Activated CD4-positive, alpha-beta T cell treated with anti-CD3 and anti-CD28 coated beads for 36 hours (primary cell): ENCODE measurements at places on chromosomes 6 and 20.

DNA sequence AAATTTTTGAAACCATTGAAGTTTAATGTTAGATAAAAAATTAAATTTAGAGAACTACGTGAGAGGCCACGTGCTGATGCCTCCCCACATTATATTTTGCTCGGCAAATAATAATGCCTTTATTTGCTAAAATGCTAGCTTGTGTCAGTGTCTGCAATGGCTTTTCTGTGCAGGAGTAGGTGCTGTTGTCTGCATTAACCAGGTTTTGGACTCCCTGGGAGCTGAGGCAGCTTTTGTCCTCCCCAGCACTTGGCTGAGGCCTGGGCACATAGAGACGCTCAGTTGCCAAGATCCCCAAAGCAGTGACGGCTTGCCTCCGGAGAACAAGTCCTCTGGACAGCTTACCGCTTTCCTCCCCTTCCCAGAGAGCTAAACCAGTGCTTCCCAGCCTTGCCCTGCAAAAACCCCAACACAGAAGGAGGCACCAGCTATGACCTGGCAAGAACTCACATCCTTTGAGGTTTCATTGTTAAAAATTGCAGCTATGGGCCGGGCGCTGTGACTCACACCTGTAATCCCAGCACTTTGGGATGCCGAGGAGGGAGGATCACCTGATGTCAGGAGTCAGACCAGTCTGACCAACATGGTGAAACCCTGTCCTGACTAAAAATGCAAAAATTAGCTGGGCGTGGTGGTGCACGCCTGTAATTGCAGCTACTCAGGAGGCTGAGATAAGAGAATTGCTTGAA lies 59.9 kb downstream of the KAT14 start:
- no peak for DNase-seq

- DNase-seq, result peak; percentile 56
These were observed 38.5 kb downstream of the DLGAP4 start for GRCh38 chr20:36344517-36345132.

DNA sequence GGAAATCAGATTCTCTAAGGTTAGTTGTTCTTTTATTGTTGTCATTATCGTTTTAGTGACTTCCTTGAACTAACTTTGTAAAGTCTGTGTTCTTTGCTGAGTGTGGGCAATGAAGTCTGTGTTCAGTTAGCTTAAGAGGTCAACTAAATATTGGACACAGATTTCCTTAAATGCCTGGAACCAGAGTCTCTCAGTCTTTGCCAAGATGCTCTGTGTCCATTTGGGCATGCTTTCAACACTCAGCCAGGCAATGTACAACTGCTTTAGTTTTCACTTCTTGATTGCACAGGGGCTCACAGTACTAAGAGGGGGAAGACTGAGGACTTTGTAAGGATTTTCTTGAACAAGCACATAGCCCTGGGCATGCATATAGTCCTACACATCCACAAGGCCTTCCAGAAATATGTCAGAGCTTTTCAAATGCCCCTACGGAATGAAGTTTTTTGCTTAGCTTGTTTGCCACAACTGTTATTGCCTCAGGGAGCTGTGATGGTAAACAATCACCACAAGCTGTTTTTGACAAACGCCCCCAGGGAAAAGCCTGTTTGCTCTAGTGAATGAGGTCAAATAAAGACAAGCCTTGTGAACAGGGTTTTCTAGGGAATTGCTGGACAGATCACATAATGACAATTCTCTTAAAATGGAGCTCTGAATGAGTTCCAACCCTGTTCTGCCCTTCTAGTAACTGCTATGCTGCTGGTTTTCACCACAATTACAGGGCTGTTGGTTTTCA lies 82.5 kb downstream of the B3GAT2 start:
- DNase-seq, result no peak

- no peak for DNase-seq
These were observed 33.8 kb upstream of the MRPS10 start for GRCh38 chr6:42251500-42251899.

DNA sequence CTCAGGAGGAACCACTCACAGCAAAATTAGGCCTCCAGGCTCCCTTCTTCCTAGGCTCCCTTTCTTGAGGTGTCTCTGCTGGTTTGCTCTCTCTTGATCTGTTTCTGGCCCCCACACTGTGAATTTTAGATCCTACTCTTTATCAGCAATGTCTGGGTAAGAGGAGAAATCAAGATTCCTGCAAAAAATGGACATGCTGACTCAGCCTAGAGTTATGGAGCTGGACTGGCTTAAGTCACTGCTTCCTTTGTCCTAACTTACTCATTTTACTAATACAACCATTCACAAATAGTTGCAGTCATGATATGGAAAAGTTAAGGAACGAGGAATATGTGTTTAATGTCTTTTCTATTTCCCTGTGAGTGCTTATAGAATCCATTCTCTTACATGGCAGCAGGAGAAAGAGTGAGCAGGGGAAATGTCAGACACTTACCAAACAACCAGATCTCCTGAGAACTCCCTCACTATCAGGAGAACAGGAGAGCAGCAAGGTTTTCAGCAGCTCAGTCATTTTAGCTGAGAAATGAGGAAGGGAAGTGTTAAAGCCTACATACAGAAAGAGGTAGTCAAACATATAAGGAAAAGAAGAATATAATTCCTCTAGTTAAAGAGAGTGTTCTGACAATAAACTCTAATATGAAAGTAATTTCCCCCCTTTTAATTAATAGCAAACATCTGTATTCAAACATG lies 160.8 kb downstream of the PDE7B start:
- no peak for DNase-seq

DNA sequence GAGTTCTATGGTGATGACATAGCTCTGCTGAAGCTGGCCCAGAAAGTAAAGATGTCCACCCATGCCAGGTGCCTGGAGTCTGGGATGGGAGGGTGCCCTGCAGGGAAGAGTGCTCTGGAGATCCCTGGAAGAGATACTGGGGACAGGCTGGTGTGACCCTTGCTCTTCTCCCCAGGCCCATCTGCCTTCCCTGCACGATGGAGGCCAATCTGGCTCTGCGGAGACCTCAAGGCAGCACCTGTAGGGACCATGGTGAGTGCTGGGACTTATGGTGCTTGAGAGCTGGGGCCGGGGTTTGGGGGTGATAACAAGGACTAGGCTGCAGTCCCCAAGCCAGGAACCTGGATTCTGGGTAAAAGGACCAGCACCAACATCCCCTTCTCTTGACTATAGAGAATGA lies 2.2 kb upstream of the CFB start:
- no peak for DNase-seq

DNA sequence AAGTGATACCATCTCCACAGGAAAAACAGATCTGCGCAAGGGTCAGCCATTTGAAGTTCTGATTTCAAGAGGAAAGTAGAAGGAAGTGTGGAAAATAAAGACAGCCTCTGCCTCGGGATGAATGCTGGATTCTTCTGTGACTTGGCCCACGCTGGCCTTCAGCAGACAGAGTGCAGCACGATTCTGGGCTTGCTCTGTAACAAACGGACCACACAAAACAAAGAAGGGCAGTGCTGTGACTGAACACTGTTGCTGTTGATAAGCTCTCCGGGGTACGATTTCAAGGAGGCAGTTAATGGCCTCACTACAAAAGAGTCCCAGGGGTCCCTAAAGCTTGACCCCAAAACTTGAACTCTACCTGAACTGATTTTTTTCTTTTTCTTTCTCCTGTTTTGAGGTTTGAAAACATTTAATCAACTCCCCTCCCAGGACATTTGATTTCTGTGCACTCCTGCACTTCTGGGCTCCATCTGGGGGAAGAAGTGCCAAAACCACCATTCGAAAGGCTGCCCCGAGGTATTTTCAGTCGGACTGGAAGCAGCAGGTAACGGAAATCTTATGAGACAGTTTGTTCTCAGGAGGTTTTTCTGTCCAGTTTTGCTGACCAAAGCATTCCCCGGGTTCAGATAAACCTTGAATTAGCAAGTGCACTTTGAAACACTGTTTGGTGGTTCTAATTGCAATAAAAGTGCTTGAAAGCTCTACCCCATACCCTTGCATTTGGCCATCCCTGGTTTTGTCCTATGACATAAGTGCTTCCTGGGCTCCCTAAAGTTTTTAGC lies 189.6 kb downstream of the MYLK4 start:
- DNase-seq, result no peak

GRCh38 chr20:24566656-24567055 lies 97.2 kb downstream of the SYNDIG1 start:
- no peak for DNase-seq

DNA sequence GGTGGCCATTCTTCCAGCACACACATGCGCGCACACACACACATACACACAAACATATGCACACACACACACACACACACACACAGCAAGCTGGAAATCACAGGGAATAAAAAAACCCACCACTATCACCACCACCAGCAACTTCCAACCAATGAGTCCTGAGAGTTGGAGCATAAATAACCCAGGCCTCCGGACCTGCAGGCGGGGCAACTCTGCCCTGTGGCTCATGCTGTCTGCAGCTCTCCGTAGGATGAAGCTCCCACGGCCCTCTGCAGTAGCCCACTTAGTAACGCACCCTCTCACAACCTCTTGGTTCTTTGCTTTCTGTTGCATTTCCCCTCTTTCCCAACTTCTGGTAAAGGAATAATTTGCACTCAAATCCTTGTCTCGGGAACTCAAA lies 275.2 kb downstream of the PREX1 start:
- no peak for DNase-seq

DNA sequence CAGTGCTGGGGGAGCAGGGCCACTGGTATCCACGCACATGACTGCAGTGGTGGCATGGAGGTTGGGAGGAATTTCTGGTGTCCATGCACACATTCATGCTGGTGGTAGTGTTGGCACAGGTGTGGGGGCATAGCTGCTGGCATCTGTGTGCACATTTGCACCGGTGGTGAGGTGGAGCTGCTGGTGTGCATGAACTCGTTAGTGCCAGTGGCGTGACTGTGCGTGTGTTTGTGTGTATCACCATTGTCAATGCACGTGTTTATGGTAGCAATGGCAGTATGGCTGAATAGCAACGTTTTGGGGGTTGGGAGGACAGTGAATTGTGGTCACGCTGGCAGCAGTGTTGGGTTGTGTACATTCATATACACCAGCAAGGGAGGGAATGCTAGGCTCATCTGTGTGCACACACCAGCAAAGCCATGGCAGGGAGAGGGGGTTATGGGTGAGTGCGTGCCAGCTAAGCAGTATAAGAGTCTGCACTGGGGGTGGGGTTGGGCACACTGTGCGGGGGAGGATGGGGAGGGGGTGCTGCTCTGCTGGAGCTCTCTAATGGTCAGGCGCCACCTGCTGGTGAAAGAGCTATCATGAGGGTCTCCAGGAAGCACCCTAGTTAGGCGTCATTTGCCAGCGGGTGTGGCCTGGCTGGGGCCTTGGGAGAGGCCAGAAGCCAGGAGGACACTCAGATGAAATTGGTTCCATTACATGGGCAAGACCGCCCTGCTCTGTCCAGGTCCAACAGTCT lies 626.1 kb upstream of the ID4 start:
- peak; percentile 48 for DNase-seq
